ENCODE measurements at places on chromosomes 7 and 10.

- no peak for DNase-seq
These were observed 137.6 kb downstream of the NRP1 start for GRCh38 chr10:33196710-33197491.

DNA sequence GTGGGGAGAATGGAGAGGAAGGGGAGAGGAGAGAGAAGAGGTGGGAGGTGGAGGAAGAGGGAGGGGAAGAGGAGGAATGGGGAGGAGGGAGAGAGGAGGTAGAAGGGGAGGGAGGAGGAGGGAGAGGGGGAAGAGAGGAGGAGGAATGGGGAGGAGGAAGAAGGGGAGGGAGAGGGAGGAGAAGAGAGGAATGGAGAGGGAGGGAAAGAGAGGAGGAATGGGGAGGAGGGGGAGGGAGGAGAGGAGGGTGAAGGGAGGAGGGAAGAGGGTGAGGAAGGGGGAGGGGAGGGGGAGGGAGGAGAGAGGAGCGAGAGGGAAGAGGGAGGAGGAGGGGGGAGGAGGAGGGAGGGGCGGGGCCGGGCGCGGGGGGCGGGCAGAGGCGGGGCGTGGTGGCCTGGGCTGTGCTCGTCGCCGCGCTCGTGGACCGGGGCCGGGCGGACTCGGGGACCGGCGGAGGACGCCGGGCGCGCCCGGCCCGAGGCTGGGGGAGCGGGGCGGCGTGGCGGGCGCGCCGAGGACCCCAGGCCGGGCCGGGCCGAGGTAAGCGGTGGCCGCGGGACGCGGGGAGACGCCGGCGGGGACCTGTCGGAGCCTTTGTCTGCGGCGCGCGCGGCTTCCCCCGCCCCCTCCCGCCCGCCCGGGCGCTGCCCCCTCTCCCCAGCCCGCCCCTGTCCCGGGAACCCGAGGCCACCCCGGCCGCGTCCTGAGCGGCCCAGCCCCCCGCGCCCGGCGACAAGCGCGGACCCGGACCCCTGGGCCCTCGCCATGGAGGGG is at the start of gene SLC29A4:
TSS of gene SLC29A4 (plus strand) at position 401 of the 774 bp plus-strand sequence. CDS start 4,874 bp downstream, outside the sequence.
- no peak for DNase-seq

- no peak for DNase-seq
These were observed 94.7 kb upstream of the IMMP2L start for GRCh38 chr7:111657018-111657417.

DNA sequence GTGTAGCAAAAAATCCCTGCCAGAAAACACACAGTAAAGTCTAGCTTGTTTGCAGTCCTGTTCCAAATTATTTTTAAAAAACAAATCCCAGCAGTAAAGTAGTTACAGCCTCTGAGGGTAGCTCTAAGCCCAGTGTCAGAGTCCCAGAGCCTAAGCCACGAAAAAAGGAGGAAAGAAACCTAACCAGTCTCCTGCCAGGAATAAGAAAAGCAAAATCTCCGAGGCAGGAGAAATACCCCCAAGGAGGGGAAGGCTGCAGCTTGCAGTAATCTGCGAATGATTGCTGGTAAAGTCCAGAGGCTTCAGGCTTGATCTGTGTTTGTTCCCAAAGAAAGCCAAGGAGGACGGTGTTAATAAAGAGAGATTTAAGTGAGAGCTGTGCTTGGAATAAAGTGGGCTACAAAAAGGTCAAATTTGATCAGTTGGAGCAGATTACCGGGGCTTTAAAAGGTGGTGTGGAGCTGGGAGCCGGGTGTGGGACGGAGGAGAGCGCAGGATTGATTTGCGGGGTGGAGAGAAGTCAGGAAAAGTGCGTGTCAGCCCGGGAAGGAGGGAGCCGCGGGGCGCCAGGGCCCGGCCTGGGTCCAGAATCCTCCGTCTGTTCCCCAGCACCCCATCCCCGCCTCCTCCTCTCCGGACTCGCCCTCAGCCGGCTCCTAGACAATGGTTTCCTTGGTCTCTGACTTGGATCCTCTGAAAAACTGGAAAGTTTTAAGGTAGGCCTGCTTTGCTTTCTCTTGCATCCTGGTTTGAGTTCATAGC is 219.4 kb upstream of the CELF2 start:
- DNase-seq = peak; percentile 57

- DNase-seq = peak; percentile 59
These were observed 151.8 kb downstream of the WNT2 start for GRCh38 chr7:117171106-117171505.

DNA sequence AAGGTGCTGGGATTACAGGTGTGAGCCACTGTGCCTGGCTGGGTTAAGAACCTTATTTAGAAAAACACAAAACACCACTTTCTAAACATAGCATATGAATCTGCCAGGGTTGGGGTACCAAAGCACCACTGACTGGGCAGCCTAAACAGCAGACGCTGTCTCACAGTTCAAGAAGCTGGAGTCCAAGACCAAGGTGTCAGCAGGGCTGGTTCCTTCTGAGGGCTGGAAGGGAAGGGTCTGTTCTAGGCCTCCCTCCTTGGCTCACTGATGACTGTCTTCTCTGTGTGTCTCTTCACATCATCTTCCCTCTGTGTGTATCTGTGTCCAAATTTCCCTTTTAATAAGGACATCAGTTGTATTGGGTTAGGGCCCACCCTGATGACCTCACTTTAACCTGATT is 49.6 kb downstream of the HIPK2 start:
- DNase-seq = no peak

DNA sequence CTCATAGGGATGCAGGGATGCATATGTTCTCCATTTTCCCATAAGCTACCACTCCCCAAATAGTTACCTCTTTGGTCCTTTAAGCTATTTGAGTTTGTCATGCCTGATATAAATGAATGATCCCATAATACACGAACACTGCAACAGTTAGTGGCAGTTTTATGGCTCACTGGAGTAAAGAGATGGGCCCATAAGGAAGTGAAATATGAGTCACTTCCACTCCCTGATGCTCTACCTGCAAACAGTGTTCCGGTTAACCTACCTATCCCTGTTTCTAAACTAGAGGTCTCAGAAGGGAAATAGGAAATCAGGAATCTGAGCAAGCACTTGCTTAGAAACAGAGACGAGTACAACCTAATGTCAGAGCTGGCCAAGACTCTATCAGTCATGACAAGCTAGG is 71.7 kb downstream of the CALD1 start:
- DNase-seq = no peak

- peak; percentile 89 for DNase-seq
These were observed 82.9 kb downstream of the VIPR2 start for GRCh38 chr7:159061674-159062212.

DNA sequence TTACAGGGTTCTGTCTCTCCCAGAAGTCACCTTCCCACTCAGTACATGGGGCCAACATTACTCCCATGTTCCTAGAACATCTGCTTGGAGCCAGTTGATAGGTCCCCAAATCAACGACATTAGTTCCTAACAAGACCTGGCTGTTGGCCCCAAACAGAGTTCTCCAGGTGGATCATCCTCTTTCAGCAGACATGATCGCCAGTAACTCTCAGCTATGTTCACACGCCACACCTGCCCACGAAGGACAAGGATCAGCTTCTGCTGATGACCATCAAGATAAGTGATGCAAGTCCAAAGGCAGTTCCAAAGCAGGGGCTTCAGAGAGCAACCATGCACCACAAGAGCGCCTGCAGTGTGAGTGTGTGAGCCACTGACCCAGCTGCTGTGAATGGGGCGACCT is 11.0 kb downstream of the ZNF777 start:
- DNase-seq = no peak

DNA sequence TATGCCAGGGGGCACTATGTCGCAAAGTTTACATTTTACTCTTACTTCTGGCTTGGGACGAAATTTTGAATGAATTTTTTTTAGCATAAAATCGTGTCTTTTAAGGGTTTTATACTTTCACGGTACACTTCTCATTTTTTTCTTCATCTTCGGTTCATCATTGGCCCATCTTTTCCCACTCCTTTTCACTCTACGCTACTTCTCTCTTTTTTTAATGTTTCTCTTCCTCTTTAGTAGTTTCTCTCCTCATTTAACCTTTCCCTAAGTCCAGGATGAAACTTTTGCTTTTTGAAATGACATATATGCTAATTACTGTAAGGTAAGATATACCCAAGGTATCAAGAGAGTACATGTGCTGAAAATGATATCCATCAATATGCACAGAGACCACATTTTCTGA is 39.5 kb downstream of the C7orf33 start:
- no peak for DNase-seq

DNA sequence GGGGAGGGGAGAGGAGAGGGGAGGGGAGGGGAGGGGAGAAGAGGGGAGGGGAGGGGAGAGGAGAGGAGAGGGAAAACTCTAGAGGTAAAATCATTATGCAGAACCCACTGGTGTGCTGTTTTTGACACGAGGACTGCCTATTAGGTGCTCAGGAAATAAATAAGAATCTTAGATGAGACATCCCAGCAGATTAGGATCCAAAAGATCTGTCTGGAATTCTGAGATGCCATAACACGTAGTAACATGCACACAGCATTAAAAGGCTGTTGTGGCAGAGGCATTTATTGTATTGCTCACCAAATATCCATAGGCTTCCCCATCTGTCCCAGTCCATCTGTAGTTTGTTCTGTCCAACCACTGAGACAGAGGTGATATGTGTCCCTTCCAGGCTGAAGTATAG is 40.8 kb upstream of the KMT2E start:
- DNase-seq = no peak

- DNase-seq = no peak
These were observed 7.2 kb upstream of the EPHA1 start for GRCh38 chr7:143415742-143416397.

Measured in GM23338 (cell line).